SK-MEL-5 (cell line): ENCODE measurements at places on chromosomes 7 and 10. TPM values are rescaled to one million over a fixed set of nuclear protein-coding genes. Genes with fewer than 3 reads are reported as not detected.
A peak's percentile ranks its signal among the peaks of the same experiment; 100 is the strongest.

DNA sequence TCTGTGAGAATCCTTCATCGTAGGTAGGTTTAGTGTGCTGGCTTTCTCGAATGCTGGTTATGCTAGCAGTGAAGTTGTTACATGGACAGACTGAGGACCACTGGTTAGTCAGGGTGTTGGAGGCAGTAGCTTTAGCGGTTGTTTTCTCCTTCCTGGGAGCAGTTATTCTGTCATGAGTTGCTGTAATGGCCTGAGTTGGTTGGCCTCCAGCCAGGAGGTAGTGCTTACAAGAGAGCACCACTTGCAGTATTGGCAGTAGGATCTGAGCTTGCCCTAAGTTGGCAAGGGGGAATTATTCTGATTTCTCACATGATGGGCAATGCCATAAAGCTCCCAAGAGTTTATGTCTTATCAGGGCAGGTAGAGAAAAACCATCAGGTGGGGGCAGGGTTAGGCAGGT is 58.0 kb downstream of the IPMK start:
- no peak for DNase-seq

DNA sequence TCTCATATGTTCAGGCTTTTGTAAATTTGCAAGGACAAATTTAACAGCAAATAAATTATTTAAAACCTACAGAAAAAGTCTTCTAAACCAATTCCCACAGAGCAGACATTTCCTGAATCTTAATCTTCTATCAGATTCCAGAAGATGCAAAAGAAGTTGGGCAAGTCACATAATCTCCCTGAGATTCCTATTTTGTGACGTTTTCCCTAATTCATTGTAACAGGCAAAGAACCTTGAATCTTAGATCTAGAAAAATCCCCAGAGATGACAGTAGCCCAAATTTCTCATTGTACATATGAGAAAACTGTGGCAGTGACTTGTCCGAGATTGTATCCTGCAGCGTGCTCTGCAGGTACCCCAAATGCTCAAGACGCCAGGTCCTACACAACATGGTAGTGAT is 4.9 kb downstream of the ITPRID1 start:
- no peak for DNase-seq

WEE2 gene
- total RNA-seq = not detected in 2 replicates

GRCh38 chr7:141452911-141453310 is 98.3 kb upstream of the AGK start:
- DNase-seq = no peak

DNA sequence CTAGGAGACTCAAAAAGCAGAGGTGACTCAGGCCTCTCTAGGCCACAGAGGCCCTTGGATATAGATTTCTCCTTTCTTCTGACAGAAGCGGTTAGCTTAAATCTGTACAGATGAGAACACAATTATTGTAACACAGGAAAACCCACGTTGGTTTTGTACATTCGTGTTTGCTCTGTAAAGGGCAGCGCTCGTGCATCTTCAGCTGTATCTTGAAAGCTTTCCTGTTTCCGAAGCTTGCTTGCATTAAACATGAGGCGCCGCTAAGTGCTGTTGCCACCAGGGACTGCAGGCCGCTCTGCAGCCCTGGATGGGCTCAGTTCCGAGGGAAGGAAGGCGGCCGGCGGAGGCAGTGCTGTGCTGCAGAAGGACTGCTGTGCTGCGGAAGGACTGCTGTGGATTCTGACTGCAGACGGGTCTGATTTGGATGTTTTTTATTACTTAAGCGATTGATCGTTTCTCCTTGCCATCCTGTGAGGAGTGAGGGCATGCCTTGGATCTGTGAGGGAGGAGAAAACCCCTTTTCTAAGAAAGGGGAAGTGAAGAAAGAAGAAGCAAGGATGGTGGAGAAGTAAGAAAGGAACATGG is 53.3 kb downstream of the FHIP2A start:
- DNase-seq = no peak

HABP2 gene
- not detected in 2 replicates for total RNA-seq

DNA sequence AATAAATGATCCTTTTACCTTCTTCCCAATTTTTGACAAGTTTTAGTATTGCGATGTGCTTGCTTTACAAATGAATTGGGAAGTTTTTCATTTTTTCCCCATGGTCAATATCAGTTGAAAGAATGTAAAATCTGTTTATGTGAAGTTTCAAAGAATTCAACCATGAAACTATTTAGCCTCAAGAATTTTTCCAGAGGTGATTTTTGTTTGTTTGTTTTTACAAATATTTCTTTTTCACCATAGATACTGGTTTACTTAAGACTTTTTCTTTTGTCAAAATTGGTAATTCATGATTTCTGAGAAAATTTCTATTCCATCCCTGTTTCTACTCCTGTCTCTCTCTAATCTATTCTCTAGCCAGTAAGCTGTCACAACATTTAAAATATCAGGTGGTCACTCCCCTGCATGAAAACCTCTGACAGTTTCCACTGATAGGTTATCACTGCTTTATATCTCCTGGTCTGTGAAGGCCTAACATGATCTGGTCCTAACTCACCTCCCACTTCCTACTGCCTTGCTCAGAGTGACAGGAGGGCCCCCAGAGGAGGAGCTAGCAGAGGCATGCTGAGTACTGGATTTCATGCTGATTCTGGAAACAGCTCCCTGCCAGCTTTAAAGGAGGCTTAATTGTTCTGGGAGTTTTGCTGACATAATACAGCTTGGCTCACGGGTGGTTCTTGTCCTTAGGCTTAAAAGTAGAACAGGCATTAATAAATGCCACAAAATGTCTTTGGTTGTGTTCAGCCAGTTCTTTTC is 7.6 kb upstream of the ARMS2 start:
- peak; percentile 70 for DNase-seq

GRCh38 chr10:35340975-35341374 is 4.7 kb downstream of the CCNY start:
- no peak for DNase-seq

GRCh38 chr7:98562871-98563495 is 54.1 kb upstream of the NPTX2 start:
- no peak for DNase-seq

GRCh38 chr7:156940421-156941122 is 8.9 kb upstream of the NOM1 start:
- DNase-seq = no peak

GRCh38 chr10:126519185-126519584 is 130.9 kb upstream of the ADAM12 start:
- no peak for DNase-seq

CDH23 gene
- total RNA-seq = 0.29 TPM in 1 of 2 replicates, not detected in the other

DNA sequence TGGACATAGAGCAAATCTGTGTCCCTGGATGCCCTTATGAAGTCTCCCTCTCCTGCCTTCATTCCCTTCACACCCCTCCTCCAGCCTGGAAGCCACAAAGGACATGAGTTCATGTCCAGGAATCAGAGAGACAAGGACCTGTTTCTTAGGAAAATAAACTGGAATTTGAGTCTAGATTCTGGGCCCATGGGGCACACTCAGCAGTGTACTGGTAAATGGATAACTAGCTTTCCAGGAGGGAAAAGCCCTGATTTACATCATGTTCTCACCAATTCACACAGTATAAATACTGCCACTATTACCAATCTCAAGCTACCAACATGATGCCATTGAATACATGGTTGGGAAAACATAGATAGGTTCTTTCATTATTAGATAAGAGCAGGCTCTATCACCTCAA is 9.9 kb downstream of the FAM237B start:
- DNase-seq = no peak

GRCh38 chr7:73663033-73663432 is 4.6 kb upstream of the VPS37D start:
- DNase-seq = no peak

DNA sequence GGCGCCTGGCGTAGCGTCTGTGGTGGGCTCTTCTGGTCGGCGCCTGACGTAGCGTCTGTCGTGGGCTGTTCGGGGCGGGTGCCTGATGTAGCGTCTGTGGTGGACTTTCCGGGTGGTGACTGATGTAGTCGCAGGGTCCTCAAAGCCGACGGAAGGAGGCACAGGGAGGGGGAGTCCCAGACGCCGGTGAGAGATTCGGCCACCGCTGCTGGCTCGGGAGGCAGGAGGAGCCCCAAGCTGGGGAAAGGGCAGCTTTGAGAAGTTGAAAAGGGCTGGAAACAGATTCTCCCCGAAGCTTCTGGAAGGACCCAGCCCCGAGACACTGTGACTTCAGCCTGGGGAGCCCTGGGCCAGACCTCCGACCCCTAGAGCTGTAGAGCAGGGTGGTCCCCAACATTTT is 105.7 kb downstream of the DNAJB6 start:
- no peak for DNase-seq

DNA sequence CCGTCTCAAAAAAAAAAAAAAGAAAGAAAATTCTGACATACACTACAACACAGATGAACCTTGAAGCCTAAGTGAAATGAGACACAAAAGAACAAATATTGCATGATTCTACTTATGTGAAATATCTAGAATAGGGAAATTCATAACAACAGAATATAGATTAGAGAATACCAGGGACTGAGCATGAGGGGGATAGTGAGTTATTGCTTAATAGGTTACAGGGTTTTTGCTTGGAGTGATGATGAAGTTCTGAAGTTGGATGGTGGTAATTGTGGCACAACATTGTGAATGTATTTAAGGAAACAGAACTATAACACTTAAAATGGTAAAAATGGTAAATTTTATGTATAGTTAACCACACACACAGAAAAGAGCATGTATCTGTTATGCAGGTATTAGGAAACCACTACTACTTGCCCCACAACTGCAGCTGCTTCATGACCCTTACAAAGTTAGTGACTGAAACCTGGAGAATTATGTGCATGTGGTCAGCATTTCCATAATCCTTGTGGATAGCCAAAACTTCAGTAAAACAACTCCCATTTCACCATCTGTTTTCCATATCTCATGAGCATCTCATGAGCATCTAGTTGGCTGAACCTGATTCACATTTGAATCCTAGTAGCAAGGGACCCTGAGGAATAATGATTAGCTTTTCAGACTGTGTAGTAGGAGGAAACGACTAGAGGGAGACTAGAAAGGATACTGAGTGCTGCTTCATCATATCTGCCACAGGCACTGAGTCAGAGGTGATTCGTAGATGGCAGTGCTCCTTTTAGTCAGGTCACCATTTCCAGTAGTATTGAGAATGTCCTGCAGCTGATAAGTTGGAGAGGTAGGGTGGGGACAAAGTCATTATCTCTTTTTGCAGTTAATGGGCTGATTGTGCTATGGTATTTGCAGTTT is 26.3 kb downstream of the SAMD8 start:
- no peak for DNase-seq

GRCh38 chr7:101167645-101168411 is 2.5 kb upstream of the VGF start:
- DNase-seq = no peak

DNA sequence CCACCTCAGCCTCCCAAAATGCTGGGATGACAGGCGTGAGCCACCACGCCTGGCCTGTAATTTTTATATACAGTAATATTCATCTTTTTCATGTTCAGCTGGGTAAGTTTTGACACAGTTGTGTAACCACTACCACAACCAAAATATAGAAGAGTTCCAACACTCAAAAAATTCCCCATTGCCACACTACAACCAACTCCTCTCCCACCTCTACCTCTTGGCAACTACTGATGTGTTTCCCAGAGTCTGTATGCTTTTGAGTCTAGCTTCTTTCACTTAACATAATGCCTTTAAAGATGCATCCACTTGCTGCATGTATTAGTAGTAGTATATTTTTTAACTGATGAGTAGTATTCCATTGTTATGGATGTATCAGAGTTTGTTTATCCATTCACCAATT is 90.7 kb downstream of the SRPK2 start:
- no peak for DNase-seq

GRCh38 chr7:51128545-51129435 is 187.8 kb downstream of the COBL start:
- no peak for DNase-seq

CPEB3 gene
- 0.29 and 0.58 TPM in 2 replicates for total RNA-seq

DNA sequence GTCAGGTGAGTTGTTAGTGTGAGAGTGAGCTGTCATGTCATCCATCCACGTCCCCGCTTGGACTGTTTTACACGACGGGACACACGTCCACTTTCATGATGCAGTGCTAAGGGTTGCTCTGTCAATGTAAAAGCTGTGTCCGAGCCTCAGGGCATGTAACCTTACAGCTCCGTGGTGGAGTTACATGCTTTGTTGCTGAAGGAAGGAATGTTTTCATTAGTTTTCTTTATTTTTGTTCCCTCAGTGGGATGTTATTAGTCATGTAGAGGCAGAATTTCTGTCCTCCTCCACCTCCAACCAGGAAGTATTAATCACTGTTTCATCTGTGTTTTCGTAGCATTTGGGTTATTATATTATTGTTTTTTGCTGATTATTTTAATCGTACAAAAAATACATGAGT is 88.6 kb downstream of the NRG3 start:
- no peak for DNase-seq

DNA sequence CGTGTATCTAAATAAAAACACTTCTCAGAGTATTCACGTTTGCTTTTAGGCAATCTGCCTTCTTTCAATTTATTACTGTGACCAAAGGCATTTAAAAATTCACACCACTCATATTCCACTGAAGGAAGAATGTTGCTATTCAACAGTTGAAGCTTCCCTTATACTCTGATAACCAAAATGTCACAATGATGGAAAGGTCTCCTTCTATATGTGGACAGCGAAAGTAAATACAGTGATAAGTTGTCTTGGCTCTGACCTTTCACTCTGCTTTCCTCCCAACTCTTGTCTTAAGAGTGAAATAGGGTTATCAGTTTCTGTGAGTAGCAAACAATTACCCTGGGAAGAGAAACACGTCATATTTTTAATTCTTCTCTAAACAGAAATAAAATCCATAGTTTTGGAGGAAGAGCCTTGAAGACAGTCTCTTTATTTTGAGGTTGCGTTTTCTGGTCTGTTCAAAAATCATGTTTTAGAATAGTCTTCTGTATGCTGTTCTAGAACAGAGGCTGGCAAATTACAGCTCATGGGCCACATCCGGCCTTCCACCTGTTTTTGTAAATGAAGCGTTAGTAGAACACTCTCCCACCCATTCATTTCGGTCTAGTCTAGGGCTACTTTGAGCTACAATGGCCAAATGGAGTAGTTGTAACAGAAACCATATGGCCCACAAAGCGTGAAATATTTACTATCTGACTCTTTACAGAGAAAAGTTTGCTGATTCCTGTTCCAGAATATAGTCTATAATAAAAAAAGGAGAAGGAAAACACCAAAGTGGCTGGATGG is 41.3 kb downstream of the ETV1 start:
- DNase-seq = peak; percentile 13

GRCh38 chr7:2558629-2559282 is at the start of gene IQCE:
Gene IQCE, plus strand, starts transcription at chr7:2558979. Its CDS starts 203 bp downstream, at chr7:2559182.
- DNase-seq = peak; percentile 93

LLCFC1 gene
- total RNA-seq = not detected in 2 replicates
